ENCODE measurements at places on chromosomes 5 and 9.

DNA sequence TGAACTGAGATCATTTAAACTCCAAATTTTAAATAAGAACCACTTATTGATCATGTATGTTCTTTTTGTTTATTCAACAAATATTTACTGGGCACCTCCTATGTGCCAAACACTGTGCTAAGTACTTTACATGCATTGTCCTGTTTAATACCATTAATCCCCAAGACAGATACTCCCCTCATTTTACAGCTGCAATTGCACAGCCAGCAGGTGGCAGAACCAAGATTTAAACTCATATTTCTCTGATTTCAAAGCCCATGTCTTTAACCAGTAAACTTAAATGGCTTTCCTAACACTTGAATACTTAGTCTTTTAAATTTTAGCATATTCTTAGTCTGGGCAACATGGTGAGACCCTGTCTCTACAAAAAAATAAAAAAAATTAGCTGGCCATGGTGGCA lies 43.4 kb upstream of the KIAA1958 start:
- peak; percentile 8 for DNase-seq

DNA sequence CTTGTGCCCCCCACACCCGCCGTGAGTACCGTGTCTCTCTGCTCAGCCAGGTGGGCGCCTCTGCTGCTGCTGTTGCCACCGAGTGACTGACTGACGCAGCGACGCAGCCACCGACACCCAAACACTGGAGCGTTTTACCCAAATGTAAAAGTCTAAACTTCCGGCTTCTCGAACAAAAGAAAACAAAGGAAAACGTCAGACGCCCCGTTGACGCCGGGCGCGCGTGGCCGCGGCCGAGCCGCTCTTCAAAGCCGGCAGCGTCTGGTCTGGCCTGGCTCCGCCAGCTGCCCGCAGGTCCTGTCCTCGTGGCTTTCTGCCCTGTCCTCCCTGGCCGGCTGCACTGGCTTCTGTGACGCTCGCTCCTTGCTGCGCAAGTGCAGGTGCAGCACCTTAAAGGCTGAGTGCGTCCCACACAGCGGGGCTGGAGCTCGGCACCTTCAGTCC lies 41.4 kb upstream of the CLPTM1L start:
- peak; percentile 3 for DNase-seq

GRCh38 chr9:5629312-5630080 lies 589 bp downstream of the RIC1 start:
- DNase-seq: peak; percentile 24

- DNase-seq: no peak
Observed at GRCh38 chr5:50856401-50857119, 190.1 kb downstream of the PARP8 start.

- no peak for DNase-seq
Observed at GRCh38 chr9:125987420-125987819, 240.2 kb downstream of the PBX3 start.

- no peak for DNase-seq
Observed at GRCh38 chr5:132492386-132493125, 2.0 kb upstream of the IRF1 start.

GRCh38 chr5:153088538-153088937 lies 401.9 kb upstream of the GRIA1 start:
- DNase-seq: no peak

- no peak for DNase-seq
Observed at GRCh38 chr5:160486573-160486972, 64.9 kb downstream of the PTTG1 start.

- peak; percentile 91 for DNase-seq
Observed at GRCh38 chr5:143355710-143356109, 47.8 kb downstream of the NR3C1 start.

GRCh38 chr5:14491015-14491915 lies 90.3 kb upstream of the OTULINL start:
- peak; percentile 68 for DNase-seq

- peak; percentile 79 for DNase-seq
Observed at GRCh38 chr5:34622098-34622400, 34.1 kb upstream of the RAI14 start.

GRCh38 chr5:20656262-20656661 lies 668.3 kb upstream of the CDH18 start:
- no peak for DNase-seq

- DNase-seq: no peak
Observed at GRCh38 chr5:124104821-124105220, 592.8 kb downstream of the CSNK1G3 start.

- DNase-seq: no peak
Observed at GRCh38 chr5:140005145-140005591, 37.9 kb downstream of the NRG2 start.

DNA sequence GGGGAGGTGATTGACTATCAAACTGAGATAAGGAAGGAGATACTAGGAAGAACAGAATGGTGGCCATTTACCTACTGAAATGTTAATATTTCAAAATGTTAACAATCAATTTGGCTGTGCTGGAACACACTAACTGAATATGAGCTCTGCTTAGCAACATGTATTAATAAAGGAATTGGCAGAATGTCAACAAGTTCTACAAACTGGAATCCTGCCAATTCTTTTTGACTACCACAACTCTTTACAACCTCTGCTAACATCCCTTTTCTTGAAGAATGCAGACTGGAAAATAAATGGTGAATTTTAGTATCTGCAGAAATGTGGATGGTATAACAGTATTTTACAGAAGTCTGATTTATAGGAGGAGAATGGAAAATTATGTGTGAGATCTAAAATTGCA lies 446.4 kb downstream of the ISL1 start:
- DNase-seq: no peak

GRCh38 chr9:112166176-112167140 lies 8.6 kb downstream of the SUSD1 start:
- peak; percentile 29 for DNase-seq

DNA sequence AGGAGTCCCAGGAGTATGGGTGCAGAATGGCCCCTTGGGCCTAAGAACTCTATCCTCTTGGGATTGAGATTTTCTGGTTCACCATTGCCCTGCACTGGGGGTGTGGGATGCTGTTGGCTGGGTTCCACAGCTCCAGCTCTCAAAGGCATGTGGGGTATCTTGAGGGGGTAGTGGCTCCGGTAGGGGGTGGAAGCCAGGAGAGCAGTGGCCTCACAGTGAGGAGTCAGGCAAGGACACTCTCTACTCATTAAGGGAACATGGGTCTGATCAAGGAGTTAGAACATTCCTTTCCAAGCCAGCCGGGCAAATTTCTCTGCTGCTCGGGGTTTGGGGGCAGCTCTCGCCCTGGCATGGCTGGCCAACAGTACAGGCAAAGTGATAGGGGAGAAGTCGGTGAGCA lies 33.0 kb downstream of the LARP1 start:
- DNase-seq: no peak
